NCI-H187 treated with DMSO at 0.1 percent for 48 hours (cell line): ENCODE measurements at places on chromosomes 2 and 18.

GRCh38 chr2:235749771-235750160 is 255.9 kb downstream of the AGAP1 start:
- DNase-seq: no peak

GRCh38 chr2:64862623-64863022 is 126.6 kb upstream of the SLC1A4 start:
- no peak for DNase-seq

DNA sequence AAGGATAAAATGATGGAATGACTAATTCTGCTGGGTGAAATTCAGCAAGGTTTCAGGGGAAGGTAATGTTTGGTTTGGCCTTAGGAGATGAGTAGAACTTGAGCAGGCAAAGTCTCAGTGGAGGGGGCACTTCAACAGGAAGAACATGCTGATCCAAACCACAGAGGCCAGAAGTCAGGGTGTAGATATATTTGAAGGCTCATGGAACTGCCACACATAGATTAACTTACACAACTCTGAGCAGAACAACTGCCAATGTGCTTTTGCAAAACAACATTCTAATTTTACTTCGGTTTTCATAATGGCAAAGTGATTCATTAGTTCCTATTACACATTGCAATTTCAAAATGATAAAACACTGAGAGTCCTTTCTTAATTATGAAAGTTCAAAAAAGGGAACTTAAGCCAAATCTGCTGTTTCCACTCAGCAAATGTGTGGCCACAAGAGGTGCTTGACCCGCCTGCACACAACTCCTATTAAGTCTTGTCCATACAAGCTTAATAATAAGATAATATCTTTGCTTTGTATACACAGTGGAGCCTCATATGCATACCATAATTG is 284.8 kb downstream of the MREG start:
- no peak for DNase-seq

DNA sequence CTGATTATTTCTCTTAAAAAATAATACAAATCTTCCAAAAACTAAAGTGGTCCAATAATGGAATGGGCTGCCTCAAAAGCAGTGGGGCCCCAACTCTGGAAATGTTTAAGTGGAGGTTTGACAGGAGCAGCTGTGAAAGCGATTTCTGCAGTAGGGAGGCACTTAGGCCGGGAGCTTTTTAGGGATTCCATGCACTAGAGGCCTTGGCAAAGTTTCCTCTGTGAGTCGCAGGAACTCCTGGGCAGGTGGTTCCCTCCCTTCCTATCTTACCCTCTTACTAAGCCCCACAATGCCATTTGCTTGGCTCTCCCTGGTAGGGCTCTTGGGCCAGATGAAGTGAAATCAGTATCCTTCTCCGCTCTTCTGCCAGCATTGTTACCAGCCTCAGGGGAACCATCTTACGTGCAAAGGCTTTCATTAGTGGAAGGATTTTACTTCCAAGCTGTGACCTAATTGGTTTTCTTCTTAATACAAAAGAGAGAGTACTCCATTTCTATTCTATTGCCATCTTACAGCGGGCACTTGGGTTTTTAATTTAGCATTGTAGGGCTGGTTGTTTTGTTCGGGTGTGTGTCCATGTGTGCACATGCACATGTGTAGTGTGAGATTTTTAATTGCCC is 34.3 kb upstream of the C18orf32 start:
- peak; percentile 61 for DNase-seq

DNA sequence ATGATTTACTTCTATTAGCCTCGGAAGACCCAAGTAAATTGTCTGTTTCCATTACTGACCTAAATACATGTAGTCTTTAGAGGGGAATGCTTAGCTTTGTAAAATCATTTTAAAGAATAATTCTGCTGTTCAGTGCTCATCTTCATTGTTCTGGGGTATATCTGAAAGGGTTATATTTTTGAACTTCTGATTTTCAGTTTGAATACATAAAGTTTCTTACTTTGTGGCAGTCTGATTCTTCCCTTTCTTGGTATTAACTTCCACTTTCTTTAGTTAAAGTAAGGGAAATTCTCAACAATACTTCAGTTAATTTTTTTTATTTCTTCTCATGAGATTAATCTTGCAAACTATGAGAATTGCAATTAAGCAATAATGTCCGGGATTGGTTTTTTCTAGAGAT is 148.4 kb downstream of the DOCK10 start:
- DNase-seq: no peak

GRCh38 chr2:164651361-164651760 is 30.1 kb upstream of the GRB14 start:
- no peak for DNase-seq

DNA sequence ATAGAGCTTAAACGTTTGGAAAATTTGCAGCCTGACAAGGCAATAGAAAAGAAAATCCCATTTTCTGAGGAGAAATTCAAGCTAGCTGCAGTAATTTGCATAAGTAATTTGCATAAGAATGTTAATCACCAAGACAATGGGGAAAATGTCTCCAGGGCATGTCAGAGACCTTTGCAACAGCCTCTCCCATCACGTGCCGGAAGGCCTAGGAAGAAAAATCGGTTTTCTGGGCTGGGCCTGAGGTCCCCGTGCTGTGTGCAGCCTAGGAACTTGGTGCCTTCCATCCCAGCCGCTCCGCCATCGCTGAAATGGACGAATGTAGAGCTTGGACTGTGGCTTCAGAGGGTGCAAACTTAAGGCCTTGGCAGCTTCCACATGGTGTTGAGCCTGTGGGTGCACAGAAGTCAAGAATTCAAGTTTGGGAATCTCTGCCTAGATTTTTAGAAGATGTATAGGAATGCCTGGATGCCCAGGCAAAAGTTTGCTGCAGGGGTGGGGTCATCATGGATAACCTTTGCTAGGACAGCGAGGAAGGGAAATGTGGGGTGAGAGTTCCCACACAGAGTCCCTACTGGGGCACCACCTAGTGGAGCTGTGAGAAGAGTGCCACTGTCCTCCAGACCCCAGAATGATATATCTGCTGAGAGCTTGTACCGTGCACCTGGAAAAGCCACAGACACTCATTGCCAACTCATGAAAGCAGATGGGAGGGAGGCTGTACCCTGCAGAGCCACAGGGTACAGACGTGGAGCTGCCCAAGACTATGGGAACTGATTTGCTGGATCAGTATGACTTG is 164.6 kb downstream of the GULP1 start:
- DNase-seq: no peak

GRCh38 chr18:10490401-10491165 is 35.2 kb upstream of the NAPG start:
- DNase-seq: no peak

- no peak for DNase-seq
Observed at GRCh38 chr2:52107124-52107523, 1075.2 kb upstream of the NRXN1 start.

DNA sequence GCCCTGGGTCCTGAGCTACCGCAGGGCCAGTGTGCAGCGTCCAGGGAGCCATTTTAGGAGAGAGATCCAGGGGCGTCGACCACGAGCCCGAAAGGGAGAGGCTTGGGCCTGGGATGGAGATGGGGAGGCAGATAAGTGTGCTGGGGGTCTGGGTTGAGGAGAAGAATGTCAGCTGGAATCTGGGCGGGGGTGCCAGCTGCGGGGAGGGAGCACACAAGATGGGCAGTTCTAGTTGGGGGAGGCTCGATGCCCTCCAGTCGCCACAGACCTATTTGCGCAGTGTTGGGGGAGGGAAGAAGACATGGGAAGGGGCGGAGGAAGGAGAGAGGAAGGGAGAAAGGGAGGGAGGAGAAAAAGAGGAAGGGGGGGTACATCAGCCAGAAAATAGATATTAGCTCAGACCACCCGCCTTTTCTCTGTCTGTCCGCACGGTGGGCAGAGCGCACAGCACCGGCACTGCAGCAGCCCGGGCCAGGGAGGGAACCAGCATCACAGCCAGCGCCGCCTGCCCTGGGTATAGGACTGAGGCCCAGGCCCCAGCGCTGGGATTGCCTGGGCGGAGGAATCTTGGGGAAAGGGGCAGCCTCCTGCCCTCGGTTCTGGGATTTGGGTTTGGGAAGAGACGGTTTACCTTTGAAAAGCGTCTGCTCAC is 1.9 kb upstream of the HOXD11 start:
- DNase-seq: no peak

DNA sequence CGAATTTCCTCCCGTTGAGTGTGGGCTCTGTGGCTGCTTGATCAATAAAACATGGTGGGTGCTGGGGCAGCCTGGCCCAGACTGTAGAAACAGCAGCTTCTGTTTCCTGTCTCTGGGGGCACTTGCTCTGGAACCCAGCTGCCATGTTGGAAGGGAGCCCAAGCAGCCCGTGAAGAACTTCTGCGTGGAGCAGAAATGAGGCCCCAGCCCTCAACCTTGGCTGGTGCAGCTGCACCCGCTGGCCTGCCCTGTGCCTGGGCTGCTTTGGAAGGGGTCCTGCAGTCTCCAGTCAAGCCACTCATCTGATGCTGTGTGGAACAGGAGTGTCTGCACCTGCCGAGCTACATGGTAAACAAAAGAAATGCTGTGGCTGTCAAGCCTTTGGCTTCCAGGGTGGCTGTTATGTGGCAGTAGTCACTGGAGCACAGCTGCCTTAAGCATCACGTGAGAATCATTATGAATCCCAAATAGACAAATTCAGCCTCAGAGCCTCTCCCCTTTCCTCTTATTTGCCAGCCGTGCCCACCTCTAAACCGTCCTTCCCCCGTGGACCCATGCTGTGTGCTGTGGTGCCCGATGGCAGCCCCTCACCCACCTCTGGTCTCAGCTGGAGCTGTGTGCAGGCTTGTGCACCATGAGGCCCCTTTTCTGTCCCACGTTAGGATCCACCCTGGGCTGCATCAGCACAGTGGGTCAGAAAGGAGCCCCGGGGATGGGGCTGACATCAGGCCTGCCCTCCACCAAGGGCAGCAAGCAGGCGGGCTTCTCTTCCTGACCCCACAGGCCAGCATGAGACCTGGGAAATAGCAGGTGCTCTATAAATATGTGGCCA is 134.0 kb upstream of the HDAC4 start:
- no peak for DNase-seq

DNA sequence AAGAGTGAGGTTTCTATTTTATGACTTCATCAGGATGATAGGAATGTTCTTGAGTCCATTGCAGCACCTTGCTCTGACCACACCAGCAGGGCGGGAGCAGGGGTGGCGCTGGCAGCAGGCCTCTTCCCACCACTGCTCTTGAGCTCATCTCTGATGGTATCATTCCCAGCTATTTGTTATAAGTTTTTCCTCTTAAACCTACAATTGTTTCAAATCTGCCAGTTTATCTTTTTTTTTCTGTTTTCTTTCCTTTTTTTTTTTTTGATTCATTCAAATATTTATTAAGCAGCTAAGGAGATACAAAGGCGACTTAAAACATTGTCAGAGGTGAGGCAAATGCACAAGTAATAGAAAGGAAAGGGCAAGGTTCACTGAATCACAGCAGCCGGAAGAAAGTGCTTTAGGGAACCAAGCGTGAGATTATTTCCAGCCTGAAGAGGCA is 28.7 kb downstream of the NIFK start:
- DNase-seq: no peak

DNA sequence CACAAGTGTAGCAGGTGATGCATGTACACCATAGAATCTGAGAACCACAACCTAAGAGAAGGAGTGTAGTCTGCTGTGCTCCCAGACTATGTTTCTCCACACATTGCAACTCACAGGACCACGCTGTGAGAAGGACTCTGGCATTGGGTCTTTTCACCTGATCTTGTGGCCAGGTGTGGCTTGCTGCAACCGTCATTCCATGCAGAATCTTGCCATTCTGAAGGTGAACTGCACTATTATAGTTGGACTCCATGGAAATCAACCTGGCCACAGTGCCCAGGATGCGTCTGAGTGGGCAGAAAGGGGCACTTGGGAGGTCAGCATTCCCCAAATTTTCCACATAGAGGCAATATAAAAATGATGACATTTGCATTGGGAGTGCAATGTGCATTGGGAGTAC is 122.2 kb downstream of the CAPN13 start:
- DNase-seq: no peak
